ENCODE measurements at places on chromosomes 13 and 19. TPM values are rescaled to one million over a fixed set of nuclear protein-coding genes. Genes with fewer than 3 reads are reported as not detected.

DNA sequence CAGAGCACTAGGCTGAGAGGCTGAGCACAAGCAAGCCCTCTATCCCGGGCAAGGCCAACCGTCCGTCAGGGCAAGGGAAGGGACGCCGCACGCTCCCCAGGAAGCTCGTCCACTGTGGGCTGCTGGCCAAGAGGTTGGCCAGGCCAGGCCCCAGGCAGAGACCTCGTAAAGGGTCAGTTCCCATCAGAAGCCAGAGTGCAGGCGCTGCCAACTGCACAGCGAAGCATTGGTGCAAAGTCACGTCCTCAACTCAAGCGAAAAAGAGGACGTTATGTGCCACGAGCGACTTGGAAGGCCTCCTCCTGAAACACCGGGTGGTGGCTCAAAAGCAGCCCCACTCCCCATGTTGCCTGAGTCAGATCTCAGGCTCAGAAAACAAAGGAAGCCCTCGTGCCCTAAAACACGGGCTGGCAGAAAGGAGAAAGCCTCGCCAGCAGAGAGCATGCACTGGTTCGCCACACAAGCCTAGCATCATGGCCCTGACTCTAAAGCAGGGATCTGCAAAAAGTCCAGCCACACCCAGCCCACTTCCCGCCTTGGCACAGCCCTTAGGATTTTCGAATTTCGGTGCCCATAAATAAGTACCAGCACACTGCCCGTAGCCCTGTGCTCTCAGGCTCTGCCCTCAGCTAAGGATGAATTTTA lies 4.7 kb downstream of the AKAP8 start:
- DNase-seq = no peak

OR7G2 gene
- not detected for total RNA-seq

ZIC5 gene
- 0.45 TPM for total RNA-seq

DNA sequence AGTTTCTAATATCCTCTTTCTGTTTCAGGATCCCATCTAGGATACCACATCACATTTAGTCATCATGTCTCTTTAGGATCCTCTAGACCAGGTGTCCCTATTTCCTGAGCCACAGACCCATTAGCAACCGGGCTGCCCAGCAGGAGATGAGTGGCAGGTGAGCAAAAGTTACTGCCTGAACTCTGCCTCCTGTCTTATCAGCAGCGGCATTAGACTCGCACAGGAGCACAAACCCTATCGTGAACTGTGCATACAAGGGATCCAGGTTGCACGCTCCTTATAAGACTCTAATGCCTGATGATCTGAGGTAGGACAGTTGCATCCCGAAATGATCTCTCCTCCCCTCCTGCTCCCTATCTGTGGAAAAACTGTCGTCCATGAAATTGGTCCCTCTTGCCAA lies 7.8 kb upstream of the CEBPG start:
- DNase-seq = no peak

DNA sequence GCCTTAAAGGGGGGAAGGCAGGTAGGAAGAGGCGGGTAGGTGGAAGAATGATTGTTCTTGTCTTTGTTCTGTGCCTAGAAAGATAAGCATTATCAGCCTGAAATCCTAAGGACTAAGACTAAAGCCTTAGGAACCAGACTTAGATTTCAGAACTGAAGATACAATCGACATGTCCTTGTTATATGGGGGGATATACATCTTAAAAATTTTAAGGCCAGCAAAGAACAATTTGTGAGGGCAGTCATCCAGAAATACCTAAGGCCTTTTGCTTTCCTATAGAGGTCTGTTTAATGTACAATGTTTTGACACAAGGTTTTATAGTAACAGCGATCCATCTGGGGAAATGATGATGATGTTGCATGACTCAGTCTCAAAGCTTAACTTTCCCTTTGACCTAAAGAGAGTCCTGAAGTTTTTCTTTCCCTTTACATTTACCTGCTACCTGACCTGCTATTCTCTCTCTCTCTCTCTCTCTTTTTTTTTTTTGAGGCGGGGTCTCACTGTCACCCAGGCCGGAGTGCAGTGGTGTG lies 20.2 kb upstream of the CEACAM6 start:
- DNase-seq = no peak

NXNL1 gene
- total RNA-seq = not detected

GRCh38 chr13:39552246-39552645 lies 50.7 kb downstream of the LHFPL6 start:
- DNase-seq = no peak

DNA sequence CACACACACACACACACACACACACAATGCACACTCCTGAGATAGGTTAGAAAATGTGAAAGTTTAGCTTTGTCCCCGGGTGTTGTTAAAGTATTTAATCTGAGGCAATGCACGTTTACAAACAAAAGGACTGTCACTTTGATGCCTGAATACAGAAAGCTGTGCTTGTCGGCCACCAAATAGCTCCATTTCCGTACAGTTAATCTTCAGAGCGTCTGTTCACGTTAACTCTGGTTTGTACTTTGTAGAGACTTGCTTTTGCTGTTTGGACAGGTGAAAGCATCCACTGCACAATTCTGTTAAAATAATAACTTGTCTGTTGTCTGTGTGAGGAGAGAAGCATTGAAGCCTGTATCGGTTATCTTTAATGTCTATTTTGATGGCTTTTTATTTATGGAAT lies 267.8 kb downstream of the FGF9 start:
- DNase-seq = no peak

DNA sequence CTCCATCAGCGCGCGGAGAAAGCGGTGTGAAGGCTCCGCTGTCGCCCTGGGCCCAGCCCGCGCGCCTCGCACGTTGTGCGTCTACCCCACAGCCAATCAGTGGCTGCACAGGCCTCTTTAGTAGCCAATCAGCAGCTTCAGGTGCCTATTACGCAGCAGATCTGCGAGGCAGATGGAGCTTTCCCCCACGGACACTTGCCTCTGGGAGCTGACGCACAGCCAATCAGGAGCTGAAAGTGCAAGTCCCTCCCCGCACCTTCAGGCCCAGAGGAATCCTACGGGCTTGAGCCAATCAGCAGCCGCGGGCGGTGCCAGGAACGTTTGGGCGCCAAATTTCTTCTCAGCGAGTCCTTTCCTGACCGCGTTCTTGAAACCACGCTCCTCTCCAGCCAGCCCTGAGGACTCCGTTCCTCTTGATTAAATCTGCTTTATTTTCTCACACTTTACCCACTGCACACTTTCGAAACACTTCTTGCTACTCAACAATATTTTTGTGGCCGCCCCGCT lies 39.9 kb downstream of the SIGLEC7 start:
- no peak for DNase-seq

DNA sequence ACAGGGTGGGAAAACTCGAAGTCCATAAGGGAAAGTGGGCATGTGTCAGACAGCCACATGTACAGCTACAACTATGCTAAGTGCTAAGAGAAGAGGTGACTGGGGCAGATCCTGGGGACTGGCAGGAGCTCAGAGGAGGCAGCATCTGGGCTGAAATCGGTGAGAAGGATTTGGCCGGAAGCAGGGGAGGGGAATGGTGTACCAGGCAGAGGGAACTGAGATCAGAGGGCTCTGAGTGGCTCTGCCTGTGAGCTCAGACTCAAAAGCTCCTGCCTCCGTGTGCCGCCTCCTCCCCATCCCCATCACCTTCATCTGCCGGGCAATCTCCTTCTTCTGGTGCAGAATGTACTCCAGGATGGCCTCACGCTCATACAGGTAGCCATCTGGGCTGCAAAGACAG lies 21.8 kb downstream of the NOSIP start:
- DNase-seq = no peak

DNA sequence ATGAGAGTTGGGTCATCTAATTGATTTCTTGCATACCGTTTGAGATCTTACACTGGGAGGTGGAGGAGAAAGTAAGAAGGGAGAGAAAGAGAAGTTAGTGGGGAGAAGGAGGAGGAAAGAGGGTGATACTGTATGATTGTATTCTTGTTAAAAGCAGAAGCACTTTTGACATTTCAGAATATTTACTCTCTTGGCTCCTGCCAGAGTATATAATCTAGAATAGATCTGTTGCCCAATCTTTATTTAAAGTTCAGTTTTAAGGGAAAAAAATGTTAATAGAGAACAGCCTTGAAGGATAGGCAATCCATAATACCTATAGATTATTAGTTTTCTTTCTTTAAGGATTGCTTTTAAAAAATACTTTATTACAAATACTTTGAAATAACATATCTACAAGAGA lies 41.5 kb downstream of the PDS5B start:
- DNase-seq = no peak

DNA sequence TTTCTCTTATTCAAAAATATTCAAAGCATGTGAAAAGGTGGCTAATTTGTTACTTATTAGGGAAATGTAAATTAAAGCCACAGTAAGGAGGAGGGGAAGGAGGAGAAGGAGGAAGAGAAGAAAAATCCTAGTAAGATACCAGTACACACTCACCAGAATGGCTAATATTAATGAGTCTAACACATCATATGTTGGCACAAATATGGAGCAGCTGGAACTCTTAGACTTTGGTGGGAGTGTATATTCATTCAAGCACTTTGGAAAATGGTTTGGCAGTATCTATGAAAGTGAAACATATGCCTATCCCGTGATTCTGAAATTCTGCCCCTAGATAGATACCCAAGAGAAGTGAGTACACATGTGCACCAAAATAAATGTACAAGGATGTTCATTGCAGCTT lies 38.1 kb upstream of the RGCC start:
- no peak for DNase-seq

EPS8L1 gene
- 36.8 TPM for total RNA-seq

DNA sequence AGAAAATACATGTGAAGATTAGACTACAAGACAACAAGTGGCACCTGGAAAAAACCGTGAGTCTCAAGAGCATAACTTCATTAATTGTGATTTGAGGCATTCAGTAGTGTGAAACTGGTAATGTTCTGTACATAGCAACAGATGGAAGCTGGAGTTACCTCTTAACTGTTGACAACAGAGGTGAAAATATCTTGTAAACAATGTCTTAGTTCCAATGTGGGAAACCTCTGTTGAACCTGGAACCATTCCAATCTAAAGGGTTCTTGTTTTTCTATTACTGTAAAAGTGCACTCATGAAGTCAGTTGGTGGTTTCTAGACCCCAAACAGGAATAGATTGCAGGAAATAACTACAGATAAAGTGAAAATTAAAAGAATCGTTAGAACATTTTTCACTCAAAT lies 728.4 kb downstream of the SLITRK1 start:
- DNase-seq = no peak

DNA sequence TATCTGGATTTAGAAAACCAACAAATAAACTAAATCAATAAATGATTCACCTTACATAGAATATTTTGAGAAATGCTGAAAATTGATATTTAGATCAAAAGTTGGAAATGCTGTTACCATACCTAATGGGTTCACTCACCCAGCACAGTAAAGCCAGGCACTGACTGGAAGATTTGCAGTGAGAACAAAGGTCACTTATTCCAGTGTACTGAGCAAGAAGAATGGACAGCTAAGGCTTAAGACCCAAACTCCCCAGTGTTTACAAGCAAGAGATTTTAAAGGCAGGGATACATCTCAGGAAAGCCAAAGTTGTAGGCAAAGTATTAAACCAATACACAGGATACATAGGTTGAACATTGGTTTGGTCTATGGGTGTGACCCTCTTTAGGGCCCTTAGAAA lies 523.9 kb upstream of the PCDH9 start:
- DNase-seq = no peak

DNA sequence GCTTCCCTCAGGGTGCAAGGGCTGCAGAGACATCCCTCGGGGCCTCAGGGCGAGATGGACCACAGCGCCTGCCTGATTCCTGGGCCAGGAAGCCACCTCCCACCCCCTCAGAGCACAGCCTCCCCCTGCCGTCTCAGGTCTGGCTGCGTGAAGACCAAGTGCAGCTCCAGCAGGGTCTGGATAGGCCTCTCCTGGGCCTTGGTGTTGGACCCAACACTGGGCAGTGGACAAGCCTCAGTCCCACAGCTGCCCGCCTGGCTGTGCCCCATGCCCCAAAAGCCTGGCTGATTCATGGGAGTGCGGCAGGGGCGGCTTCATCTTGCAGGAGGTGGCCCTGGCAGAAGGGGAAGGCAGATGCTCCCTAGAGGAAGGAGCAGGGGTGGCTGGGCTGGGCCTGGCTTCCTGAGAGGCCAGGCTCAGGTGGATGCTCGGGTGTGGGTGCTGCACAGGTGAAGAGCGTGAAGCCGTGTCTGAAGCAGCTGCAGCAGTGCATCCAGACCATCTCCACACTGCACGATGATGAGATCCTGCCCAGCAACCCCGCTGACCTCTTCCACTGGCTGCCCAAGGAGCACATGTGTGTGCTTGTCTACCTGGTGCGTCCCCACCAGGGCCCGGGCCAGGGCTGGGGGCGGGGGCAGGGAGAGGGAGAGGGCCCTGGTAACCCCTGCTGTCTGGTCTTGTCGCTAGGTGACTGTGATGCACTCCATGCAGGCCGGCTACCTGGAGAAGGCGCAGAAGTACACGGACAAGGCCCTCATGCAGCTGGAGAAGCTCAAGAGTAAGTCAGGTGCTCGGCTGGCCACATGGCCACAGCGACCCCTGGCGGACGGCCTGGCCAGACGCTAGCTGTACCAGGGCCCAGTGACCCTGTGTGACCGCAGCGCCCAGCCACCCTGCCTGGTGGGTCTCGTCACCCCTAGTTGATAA lies 21.7 kb downstream of the MAU2 start:
- peak; percentile 33 for DNase-seq

- DNase-seq = no peak
Observed at GRCh38 chr19:15614507-15615379, at the start of gene CYP4F8. Gene CYP4F8, plus strand, starts transcription at chr19:15615218. Its CDS starts 399 bp downstream, at chr19:15615617.

NLRP9 gene
- 4.0 TPM for total RNA-seq

DNA sequence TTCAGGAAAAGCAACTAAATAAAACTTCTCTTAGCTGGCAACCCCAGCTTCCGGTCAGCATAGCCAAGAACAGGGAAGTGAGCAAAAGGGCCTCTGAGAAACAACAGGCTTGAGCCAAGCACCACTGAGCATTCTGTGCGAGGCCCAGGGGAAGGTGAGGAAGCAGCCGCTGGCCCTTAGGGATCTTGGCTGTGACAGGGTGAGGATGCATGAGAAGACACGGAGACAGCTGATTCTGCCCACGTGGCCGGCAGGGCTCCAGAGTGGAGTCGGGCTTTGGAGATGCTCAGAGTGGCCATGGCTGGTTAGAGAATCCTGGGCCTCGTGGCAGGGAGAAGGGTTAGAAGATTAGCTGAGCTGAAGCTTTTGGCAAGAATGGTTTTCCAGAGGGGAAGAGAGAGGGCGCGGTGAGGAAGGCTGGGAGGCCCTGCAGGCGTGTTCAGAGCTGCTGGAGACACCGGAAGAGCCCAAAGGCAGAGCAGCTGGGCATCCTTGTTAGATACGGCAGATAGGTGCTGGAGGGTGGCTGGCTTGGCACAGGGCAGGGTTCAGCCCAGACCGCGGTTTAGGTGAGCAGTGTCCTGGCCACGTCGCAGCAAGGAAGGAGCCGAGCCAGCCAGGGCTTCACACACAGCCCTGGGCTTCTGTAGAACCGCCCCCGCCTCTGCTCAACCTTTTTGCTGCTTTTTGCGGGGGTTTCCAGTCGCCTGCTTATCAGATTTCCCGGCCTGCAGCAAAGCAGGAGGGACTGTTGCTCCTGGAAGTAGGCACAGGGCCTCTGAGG lies 17.3 kb downstream of the UPF1 start:
- peak; percentile 61 for DNase-seq

DNA sequence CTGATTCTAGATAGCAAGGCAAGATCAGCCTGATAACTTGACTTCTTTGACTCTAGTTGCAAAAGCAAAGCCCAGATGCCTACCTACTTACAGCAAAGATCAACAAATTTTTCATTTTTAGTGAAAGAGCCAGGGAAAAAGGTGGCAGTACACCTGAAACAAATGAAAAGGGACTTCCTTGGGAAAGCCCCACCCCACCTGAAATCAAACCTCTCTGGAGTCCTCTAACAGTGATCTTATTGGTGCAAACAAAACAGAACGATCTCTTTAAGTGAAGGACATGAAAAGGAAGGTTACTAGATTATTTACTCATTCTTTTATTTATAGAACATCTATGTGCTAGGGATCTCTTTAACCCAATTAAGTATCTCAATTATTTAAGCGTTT lies 507 bp upstream of the LCP1 start:
- no peak for DNase-seq
